ENCODE measurements at places on chromosomes 5 and 9.

GRCh38 chr5:41876678-41877077, 6.5 kb upstream of the OXCT1 start:
- DNase-seq = no peak

GRCh38 chr5:117547192-117547591, 972.6 kb upstream of the SEMA6A start:
- no peak for DNase-seq

GRCh38 chr5:77906806-77907205, 130.7 kb upstream of the TBCA start:
- DNase-seq = no peak

DNA sequence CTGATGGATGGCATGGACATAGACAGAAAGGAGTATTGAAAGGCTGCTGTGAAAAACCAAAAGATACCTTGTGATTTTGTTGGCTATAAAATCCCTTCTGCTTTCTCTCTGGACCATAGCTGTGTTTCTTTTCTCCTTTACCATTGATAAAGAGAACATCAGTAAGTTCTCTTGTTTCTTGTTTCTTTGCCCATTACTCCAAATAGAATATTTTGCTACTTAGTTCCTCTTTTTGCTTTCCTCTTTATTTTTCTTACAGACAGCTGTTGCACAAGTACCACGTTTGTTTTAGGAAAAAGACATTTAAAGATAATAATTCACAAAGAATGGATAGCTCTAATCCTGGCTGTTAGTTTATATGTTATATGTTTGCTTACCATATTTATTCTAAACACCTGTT, 1129.2 kb downstream of the DTWD2 start:
- DNase-seq = no peak

GRCh38 chr9:117492476-117492875, 77.6 kb upstream of the ASTN2 start:
- no peak for DNase-seq

DNA sequence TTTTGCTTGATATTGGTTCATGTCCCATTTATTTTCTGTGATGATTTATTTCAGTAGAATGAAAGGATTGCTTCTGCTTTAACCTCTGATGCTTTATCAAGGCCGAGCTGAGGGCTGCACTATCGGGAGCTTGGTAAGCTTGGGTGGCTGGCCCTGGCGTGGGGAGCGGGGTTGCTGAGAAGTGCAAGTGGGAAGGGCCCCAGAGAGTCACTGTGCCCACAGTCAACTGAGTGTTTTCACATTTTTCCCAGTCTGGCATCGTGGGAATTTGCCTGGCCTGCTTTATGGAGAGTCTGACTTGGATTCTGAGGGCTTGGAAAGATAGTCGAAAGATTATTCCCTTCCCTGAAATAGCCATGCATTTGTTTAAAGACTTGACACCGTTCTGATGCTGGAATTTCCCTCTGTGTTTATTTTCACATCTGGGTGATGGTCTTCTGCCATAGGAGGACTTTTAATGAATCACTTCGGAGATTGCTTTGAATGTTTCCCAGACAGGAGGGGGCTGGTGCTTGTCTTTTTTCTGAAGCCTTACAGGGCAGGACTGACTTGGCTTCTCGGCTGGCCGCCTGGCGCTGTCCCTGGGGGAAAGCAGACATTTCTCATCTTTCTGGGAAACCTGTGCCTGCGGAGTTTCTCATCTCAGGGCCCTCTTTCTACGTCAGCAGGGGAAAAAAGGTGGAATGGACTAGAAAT, 139.0 kb downstream of the BOD1 start:
- no peak for DNase-seq

- no peak for DNase-seq
Observed at GRCh38 chr5:73290242-73290641, 117.2 kb downstream of the TMEM174 start.

DNA sequence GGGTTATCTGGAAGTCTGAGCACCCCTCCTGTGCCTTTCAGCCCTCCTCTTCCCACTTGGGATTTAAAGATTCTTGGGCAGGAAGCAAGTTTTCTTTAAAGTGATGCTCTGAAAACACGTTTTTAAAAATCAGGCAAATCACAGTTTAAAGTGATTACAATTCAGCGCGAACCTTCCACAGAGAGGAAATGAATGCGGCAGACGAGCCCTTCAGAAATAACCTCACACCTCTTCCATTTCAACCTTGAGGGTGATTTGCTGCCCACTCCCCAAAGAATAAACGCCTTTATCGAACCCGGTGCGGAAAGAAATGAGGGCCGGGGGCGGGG, 2.3 kb upstream of the EFNA5 start:
- DNase-seq = no peak

- DNase-seq = no peak
Observed at GRCh38 chr5:181008136-181008535, 19.5 kb downstream of the BTNL3 start.

- DNase-seq = no peak
Observed at GRCh38 chr5:55510523-55510880, 24.3 kb downstream of the PLPP1 start.

- no peak for DNase-seq
Observed at GRCh38 chr9:128104171-128104618, 23.3 kb downstream of the PTGES2 start.

DNA sequence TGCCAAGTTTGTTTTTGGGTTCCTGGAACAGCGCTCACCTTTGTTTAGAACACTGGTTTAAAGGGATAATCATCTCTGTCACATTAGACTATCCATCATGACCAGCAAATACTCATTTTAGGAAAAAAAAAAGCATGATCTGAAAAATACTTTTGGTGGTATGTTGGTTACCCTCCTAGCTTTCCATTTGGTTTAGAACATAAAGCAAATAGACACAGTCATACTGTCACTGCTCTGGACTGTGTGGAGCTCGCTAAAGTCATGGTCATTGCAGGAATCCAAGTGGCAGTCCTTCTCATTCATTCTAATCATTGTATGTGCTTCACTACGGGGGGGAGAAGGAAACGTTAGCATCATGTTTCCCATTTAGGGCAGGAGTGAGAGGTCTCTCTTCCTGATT, 83.5 kb downstream of the PIK3R1 start:
- no peak for DNase-seq

GRCh38 chr9:73093740-73094379, 57.8 kb upstream of the ANXA1 start:
- no peak for DNase-seq

GRCh38 chr9:109213285-109214121, 46.5 kb upstream of the FRRS1L start:
- DNase-seq = no peak

GRCh38 chr9:105883847-105884246, 189.5 kb downstream of the TMEM38B start:
- no peak for DNase-seq

GRCh38 chr9:95552814-95553546, 36.2 kb upstream of the PTCH1 start:
- DNase-seq = peak; percentile 27

DNA sequence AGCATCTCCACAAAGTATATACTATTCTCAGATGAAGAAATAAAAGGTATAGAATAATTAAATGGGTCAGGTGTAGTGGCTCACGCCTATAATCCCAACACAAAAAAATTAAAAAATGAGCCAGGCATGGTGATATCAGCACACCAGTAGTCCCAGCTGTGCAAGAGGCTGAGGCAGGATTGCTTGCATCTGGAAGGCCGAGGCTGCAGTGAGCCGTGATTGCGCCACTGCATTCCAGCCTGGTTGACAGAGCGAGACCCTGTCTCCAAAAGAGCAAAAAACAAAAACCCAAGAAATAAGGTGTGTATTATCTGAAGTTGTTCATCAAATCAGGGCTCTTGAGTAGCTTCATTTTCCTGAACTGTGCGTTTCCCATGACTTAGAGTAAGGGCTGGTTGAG, 83.2 kb upstream of the MYO10 start:
- no peak for DNase-seq

DNA sequence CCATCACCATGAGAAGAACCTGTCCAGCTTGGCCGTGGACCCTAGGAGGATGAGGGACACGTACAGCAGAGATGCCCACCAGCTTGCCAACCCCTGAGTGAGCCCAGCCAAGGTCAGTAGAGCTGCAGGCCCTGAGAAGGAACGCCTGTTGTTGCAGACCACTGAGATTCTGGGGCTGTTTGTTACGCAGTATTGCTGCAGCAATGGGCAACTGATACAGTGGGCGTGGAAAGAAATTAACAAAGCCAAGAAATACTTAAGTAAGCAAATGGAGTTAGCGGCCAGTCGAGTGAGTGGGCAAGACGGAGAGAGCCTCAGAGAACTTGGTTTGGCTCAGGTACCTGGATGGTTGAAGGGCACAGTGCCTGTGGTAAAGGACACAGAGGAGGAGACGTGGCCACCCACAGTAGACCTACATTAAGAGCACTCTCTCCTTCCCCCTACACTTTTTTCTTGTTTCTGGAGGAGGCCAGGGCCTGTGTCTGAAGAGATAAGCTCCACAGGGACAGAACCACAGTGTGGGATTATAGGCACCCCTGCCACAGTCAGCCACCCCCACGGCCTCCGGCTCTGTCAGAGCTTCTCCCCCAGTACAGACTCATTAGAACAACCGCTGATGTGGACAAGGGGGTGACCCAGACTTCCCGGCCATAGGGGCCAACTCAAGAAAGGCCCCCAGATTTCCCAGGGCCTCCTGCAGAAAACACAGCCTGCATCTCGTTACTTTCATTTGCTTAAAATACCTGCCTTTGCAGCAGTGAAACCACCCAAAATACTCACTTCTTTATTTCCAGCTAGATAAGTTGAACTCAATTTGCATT, 40.1 kb upstream of the GRHPR start:
- no peak for DNase-seq

DNA sequence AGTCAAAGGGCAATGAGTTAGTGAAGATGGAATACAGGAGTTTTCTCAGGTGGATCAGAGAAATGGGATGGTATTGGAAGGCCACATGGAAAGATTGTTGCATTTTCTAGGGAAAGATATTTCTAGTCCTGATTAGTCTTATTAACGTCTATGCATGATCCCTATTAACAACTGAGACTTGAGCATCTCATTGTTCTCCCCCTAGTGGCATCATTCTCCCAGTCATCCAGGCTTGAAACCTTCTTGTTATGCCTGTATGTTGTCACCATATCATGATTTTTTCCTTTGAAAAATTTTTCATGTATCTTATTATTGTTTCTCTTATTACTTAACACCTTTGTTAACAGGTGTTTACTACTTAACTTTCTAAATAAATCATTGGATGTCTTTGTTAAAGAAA, 34.4 kb downstream of the KIF2A start:
- peak; percentile 23 for DNase-seq

DNA sequence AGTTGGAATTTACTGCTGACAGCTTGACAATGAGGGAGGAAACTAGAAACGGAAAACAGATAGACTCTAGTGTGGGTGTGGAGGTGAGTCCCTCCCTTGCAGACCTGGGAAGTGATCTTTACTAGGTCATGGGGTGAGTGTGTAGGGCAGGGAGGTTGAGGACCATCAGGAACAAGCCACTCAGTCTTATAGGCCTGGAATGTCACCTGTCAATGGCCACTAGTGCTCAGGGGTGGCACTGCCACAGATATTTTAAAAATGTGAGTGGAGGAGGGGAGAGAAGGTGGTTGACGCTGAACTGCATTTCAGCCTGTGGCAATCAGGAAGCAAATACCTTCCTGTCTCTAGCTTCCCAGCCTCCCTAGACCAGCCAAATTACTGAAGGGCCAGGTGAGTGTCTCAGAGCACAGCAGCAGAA, 9.0 kb downstream of the OR2S2 start:
- no peak for DNase-seq

DNA sequence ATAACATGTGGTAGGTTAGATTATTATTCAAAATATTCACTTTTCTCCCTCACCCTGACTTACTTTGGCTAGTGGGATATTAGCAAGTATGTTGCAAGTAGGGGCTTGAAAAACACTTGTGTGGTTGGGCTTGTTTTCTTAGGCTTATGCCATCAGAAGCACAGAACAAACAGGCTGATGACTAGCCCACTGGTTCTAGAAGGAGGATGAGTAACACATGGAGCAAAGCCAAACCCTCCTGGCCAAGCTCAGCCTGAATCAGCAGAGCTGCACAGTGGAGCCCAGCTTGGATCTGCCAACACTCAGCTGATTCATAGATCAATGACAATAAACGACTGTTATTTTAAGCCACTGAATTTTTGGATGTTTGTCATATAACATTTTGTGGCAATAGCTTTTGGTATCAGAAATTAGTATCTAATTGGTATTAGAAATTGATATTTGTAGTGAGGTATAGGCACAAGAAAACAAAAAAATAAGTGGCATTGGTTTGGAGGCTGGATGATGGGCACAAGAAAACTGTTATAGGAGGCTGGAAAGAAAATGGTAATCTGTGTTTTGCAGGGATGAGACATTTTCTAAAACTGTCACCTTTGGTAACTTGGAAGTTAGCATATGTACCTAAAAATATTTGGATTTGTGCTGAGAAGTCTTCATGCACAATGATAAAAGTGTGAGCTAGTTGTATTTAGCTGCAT, 46.1 kb upstream of the ZBED3 start:
- DNase-seq = no peak

DNA sequence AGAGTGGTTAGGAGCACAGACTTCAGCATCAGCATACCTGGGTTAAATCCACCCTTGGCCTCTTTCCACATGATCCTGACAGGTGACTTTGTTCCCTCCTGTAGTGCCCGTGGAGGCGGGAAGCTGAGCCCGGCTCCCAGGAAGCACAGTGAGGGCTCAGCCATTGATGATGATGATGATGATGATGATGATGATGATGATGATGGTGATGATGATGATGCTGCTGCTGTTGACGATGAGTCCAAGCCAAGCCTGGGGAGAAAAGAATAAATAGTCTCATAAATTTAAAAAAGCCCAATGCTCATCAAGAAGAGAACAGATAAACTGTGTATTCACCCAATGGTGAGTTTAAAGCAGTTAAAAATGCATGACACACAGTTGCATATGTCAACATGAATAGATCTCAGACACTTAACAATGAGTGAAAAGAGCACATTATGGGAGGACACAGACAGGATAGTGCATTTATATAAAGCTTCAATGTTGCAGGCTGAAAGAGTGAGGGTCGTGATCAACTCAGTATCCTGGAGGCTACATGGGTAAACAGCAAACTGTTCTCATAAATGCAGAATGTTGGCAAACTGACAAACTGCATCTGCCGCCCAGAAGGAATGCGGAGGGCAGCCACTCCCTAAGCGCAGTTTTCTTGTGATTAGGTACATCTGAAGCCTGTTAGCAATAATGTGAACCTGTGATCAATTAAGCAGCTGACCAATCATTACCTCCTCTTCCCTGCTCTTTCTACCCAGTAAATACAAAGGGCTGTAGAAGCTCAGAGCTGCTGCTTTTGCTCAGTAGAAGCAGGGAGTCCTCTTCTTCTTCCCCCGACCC, 11.7 kb upstream of the CFAP157 start:
- DNase-seq = no peak

DNA sequence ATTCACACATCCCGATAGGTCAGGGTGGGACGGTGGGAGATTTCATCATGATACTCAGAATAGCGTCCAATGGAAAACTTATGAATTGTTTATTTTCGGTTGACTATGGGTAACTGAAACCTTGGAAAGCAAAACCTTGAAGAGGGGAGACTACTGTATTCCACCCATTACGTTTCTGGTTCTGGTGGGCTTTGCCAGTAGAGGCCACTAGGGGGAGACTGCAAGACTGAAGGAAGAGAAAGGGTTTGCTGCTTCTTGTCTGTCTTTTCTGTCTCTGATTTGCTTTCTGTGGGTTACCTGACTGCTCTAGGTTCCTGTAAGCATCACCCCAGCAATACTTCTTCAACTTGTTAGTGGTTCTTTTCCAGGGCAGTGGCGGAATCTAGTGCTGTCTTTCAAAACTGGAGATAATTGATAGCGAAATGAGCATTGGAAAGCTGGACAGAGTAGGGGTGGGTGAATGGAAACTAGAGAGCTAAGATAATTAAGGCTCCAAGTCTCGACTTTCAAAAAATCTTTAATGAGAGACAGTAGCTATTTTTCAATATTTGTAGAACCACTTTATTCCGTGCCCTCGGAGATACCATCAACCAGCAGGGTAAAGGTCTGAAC, 27.0 kb downstream of the GRIN3A start:
- peak; percentile 17 for DNase-seq

GRCh38 chr5:109721741-109722140, 32.0 kb downstream of the MAN2A1 start:
- DNase-seq = no peak
